Activated T-helper 1 cell treated with Interleukin-2 at 50 U/mL for 16 hours (primary cell): ENCODE measurements at places on chromosomes 1 and 21.

GRCh38 chr1:28099050-28099769 lies 10.8 kb upstream of the EYA3 start:
- no peak for DNase-seq

GRCh38 chr21:23977971-23978370 lies 1629.3 kb downstream of the MRPL39 start:
- DNase-seq = no peak

DNA sequence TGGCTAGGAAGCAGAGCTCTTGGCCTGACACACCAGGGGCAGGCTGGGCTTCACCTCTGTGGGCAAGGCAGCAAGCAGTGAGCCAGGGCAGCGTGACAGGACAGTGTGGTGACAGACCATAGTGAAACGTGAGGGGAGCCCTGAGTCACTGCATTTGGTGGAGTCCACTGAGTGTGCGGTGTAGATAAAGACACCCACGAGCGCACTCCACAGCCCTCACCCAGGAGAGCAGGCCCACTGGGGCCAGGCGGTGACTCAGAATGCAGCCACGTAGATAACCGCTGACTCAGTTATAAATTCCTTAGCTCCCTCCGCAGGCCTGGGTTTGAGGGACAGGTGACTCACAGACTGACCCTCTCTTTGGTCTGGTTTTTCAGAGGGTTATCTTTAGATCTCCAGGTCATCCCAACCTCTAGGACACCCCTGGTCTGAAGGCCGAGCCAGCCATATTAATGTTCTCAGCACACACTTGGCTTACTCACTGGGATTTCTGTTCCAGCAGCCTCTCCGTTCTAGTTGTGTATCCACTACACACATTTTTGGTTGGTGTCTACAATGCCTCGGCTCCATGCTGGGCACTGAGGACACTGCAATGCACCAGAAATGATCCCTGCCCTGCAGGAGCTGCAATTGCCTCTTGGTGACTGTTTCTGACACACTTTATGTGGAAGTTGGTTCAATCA lies 90.2 kb upstream of the TSPAN2 start:
- DNase-seq = no peak

- peak; percentile 41 for DNase-seq
Observed at GRCh38 chr1:19390901-19391595, 78.9 kb downstream of the SLC66A1 start.

- no peak for DNase-seq
Observed at GRCh38 chr1:78377356-78377928, 113.3 kb upstream of the PTGFR start.

DNA sequence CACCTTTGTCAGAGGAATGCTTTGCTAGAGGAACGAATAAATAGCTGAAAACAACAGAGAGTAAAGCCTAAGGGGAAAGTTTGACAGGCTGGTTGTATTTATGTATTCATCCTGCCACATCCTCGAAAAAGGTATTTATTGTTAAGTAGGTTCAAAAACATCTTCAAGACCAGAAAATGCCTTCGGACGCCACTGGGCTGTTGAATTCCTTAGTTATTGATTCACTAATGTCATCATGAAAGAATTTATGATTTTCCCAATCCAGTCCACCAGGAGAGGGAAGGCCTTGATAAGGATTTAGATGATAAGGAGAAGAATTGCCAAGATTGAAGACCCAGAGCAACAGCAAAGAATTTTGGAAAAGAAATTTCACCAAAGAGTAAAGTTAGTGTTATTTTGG lies 35.2 kb upstream of the MAB21L3 start:
- DNase-seq = no peak

DNA sequence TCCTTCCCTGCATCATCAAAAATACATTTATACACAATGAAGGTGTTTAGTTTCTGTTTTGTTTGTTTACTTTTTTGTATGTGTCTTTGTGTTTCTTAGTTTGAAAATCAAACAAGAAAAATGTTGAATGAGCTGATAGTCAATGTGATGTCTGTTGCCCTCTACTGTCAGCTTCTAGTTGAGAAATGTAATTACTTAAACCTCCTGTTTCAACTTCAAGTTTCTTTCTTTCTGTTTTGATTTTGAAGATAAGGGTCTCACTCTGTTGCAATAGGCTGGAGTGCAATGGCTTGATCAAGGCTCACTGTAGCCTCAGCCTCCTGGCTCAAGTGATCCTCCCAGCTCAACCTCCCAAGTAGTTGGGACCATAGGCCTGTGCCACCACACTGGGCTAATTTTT lies 37.5 kb downstream of the SPTA1 start:
- DNase-seq = no peak

- no peak for DNase-seq
Observed at GRCh38 chr1:231241750-231242149, 738 bp downstream of the GNPAT start.
